ENCODE measurements at places on chromosomes 1 and 21.
A peak's percentile ranks its signal among the peaks of the same experiment; 100 is the strongest.

GRCh38 chr1:153001382-153001781 is at the start of gene SPRR3:
TSS of gene SPRR3 (plus strand) at chr1:153001749. CDS start at chr1:153003021, 1,272 bp downstream.
- DNase-seq = no peak

DNA sequence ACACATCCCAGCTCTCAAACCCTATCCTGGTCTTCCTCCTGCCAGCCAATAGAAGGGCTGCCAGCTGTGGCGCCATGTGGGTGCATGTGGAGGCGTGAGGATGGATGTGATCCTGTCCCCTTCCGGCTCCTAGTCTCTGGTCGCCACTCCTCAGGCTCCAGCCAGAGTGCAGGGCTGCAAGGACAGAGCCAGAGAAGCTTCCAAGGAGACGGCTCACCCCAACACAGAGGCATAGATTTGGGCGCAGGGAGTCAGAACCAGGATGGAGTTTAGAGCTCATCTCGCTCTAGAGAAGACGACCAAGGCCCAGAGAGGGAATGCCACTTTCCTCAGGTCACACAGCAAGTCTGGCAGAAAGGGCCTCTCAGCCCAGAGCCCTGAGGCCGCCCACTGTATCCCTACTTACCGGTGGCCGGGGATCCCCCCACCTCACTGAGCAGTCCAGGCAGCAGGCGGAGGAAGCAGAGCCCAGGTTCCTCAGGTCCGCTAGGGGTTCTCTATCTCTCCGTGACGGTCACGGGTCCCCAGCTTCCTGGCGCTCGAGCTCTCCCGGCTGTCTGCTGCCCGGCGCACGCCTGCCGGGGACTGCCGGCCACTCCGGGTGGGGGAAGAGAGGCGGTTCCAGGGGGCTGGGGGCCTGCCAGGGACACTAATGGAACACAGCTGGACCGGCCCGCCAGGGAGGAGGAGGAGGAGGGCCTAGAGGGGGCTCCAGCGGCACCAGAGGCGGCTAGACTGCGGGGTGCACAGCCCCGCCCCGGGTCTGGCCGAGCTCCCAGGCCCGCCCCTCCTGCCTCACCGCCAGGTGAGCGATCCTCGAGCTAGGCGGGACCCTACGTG is at the start of gene COL16A1:
COL16A1 (minus strand) TSS at position 587 of the 840 bp plus-strand sequence. CDS start 1,824 bp downstream, outside the sequence.
- DNase-seq = peak; percentile 53

DNA sequence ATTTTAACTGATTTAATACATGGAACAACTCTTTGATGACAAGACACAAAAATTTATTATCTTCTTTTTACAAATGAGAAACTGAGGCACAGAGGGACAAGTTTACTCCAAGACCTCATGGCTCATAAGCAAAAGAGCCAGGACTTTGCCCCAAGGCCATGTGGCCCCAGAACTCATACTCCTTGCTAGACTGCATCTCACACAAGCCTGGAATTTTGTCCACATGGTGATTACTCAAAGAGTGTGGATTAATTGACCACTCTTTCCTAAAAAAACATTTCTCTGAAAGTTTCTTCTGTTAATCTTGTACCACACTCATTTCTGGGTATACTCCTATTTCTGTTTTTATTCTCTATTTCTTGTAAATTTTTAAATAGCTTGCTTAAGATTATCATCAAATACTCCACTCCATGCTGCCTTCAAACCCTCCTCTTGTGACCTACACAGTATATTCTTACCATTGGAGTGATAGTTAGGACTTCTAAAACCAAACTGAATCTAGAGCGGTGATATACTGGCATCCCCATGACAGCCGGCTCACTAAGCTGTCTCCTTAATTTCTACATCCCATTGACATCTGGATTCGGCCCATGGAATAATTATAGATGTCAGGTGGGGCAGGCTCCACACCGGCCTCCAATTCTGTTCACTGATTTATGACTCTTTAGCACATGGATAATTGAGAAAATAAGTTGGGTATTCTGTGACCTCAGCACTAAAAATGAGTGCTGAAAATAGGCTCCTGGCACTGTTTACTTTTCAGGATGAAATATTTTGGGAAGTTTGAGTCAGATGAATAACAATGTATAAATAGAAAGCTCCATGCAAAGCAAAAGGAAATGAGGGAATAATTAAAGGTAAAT is 16.1 kb downstream of the RGS4 start:
- DNase-seq = peak; percentile 41

GRCh38 chr1:31529999-31530684 is 46.2 kb upstream of the TINAGL1 start:
- DNase-seq = peak; percentile 54

- no peak for DNase-seq
Observed at GRCh38 chr21:15764878-15765277, 35.1 kb downstream of the USP25 start.

DNA sequence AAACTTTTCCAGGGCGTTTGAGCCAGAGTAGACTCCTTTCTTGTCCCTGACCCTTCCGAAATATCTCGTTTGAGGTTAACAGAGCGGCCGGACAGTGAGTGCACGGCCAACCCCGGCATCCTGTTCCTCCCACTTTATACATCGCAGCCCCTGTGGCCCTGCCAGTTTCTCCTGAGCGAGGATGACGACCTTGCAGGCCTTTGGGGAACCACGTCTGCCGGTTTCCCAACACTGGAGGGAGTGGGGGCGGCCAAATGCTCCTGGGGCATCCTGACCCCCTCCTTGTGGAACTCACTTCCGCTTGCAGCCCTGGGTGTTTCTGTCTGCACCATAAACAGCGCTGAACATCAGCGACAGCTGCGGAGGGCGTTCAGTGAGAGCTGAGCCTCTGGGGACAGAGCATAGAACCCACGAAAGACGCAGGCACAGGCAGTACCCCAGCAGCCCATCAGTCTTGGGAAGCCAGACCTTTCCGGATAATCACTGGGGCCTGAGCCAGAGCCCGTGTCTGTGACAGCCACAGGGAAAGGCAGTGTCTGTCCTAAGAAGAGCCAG is 4.8 kb upstream of the KCNAB2 start:
- DNase-seq = no peak

DNA sequence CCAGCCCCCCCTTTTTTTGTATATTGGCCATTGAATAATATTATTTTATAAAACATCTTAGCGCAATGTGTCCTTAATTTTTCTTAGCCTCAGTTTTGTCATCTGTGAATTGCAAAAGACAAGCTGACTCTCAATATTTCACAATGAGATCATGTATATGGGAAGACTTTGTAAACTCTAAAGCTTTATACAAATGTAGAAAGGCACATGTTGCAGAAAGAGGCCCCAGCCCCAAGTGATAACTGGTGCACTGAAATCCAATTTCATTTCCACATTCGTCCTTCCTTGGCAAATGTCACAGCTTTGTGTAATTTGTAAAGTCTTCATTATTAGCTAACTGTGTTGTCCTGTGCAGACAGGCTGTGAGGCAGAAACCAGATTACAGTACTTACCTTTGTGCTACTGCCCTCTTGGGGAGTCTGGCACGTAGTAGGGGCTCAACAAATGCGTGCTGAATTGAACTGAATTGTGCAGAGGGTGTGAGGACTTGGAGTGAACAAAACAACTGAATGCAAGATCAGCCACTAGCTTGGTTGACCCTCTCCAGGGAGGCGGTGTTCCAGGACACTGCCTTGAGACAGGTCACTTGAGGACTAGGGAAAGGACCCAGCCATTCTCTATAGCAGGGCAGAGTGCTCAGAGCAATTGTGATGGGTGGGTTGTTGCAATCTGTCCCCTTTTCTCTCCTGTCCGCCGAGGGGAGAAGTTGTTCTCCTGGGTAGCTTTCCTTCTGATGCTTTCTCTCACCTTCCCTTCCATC is 74.6 kb downstream of the LMO4 start:
- no peak for DNase-seq

- no peak for DNase-seq
Observed at GRCh38 chr21:35601211-35601610, 459.1 kb downstream of the SETD4 start.

- no peak for DNase-seq
Observed at GRCh38 chr1:64131155-64131554, 72.3 kb upstream of the UBE2U start.

GRCh38 chr21:43345746-43346409 is 81.1 kb downstream of the SIK1 start:
- DNase-seq = peak; percentile 89

GRCh38 chr1:230643908-230644307 is 1.6 kb downstream of the COG2 start:
- DNase-seq = peak; percentile 30

DNA sequence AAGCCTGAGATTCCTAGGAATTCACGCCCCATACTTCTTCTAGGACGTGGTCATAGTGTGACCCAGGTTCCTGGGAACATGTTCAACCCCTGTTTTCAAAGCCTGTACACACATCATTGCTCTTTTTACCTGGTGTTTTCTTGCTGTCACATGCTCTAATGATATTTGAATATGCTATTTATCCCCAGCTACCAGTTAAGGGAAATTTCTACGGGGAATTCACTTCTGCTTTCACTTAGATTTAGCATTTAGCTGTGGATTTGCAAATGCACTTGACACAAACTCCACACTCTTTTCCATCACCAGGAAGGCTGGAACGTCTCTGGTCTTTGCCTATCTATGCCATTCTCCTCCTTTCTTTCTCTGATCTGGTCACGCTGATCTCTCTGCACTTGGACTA is 11.3 kb upstream of the SAMSN1 start:
- DNase-seq = no peak

DNA sequence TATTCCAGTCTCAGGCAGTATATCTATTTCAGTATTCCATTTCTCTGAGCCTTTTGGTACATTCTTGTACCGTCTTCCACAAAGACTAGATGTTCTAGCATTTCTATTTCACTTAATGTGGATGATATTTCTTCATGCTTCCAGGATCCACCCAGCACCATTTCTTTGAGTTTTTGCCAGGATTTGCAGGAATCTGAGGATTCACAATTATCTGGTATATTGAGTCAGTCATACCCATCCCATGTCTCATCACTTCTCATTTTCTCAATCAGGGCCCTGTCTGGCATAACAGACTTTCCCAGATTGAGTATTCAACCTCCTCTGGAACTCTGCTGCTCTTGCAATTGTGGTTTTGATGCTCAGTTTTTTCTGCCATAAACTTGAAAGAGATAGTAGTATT is 20.9 kb upstream of the COL11A1 start:
- DNase-seq = peak; percentile 84

DNA sequence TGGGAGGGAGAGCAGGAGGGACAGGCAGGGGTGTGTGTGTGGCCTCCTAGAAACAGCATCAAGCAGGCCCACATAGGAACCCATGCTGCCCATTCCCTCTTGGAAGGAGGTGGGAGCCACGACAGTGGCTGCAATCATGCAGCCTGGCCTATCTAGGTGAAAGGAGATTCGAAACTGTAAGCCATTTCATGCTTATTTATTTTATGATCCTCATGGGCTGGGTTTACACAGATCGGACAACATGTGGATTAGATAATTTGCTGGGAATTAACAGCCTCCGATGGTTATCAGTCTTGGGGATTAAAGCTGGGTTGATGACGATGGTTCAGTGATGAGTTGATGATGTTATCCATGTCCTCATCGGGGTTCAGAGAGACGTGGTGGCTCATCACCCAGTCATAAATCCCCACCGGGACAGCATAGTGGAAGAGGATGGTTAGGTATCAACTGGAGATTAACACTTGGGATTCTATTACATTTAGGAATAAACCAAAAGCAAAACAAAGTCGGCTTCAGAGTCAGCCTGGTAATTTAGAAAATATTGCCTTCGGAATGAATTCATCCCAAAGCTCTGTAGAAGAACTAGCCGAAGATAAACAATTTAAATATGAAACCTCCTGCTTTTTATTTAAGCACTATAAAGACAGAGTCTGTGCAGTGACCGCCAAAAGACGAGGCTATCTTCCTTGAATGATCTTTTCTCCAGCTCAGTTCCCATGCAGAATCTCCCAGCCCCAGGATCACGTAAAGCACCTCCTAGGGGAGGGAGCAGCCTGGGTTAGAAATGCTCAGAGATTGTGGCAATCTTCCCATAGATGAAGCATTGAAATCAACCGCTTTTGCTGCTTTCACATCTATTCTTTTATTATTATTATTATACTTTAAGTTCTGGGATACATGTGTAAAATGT is 252.8 kb downstream of the FOXD2 start:
- DNase-seq = no peak

DNA sequence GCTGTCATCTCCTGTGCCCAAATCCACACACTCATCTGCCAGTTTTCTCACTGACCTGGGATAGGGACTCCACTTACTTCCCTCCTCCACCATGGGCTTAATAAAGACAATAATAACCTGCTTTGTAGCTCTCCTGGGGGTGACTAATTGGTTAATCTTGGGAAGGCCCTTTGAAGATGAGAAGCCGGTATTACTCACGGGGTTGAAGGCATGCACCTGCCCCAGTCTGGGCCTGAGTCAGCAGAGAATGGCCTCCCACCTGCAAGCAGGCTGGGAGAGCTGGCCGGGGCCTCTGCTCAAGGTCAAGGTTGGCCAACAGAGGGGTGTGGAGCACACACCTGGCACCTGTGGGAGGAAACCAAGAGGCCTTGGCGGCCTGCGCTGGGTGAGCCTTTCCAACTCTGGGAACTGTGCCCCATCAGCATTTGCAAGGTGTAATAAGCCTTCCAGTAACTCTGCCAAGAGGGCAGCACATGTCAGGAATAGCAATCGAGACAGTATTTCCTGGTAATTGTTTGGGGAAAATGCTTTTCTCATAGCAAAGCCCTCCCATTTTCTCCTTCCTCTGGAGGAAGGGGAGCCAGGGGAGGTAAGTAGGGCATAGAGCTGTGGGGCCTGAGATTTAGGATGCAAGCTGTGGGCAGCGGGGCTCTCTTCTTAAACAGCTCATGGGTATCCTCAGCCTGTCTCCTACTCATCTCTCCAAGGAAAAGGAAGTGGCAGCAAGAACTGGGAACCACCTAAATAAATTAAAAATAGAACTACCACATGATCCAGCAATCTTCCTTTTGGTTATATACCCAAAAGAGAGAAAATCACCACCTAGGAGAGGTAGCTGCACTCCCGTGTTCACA is 49.0 kb downstream of the TOMM20 start:
- DNase-seq = peak; percentile 67

DNA sequence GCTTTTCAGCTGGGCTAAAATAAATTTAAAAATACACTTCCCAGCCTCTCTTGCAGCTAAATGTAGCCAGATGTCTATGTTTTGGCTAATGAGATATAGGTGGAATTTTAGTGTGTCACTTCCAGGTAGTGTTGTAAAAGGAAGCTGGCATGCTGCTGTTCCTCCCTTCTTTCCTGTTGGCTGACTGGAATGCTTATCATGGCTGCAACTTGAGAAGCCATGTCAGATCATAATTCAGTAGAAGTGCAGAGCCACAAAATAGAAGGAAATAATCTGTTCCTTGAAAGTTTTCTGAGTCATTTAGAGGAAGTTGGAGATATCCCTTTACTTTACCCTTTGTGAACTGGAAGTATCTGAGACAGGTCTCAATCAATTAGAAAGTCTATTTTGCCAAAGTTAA is 10.9 kb upstream of the RBM15 start:
- no peak for DNase-seq

- peak; percentile 7 for DNase-seq
Observed at GRCh38 chr1:91007827-91008226, 14.0 kb downstream of the ZNF644 start.

- peak; percentile 39 for DNase-seq
Observed at GRCh38 chr1:85275701-85276214, 674 bp downstream of the BCL10 start.

GRCh38 chr21:14236180-14236579 is 20.2 kb downstream of the RBM11 start:
- no peak for DNase-seq

- DNase-seq = peak; percentile 54
Observed at GRCh38 chr1:18234790-18235242, 127.2 kb downstream of the IGSF21 start.

Data from ELR (cell line).